H7 (cell line): ENCODE measurements at places on chromosomes 11 and 22. TPM values are rescaled to one million over a fixed set of nuclear protein-coding genes. Genes with fewer than 3 reads are reported as not detected.

Gene ZP1
- total RNA-seq: not detected in 2 replicates

Gene OR52I1
- 0.04 TPM in 1 of 2 replicates, not detected in the other for total RNA-seq

DNA sequence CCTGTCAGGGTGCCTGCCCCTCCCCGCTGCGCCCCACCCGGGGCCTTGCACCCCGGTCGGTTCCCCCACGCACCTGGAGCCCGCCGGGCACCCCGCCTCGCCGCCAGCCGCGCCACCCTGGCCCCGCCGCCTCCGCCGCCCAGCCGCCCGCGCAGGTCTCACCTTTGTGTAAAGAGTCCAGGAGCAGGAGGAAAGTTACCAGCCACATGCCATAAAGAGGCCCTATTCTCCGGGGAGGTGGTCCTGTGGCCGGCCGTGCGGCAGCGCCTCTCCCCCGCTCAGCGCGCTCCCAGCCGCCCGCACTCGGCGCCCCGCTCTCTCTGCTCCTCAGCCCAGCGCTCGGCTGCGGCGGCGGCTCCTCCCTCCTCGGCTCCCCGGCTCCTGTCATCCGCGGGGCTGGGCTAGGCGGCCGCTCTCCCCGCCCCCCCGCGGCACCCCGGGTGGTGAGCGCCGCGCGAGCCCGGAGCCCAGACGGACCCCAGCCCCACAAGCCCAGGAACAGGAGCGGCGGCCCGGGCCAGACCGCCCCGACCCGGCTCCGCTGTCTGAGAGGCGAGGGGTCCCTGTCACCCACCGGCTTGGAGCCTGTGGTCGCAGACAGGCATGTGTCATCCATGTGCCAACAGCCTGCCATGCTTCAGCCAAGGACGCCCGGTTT is at the start of gene DSCAML1:
TSS of gene DSCAML1 (minus strand) at position 345 of the 658 bp plus-strand sequence. CDS start at position 208, 137 bp downstream.
- peak; percentile 93 for DNase-seq

GRCh38 chr22:32569956-32570355 is 95.3 kb downstream of the FBXO7 start:
- no peak for DNase-seq

Gene MS4A15
- 0.10 TPM in 1 of 2 replicates, not detected in the other for total RNA-seq

GRCh38 chr11:74010306-74011300 is 1.7 kb upstream of the UCP3 start:
- peak; percentile 46 for DNase-seq

Gene OR8B4
- not detected in 2 replicates for total RNA-seq

Gene SPINDOC
- total RNA-seq: 106 and 107 TPM in 2 replicates

Gene NXPE1
- not detected in 2 replicates for total RNA-seq

DNA sequence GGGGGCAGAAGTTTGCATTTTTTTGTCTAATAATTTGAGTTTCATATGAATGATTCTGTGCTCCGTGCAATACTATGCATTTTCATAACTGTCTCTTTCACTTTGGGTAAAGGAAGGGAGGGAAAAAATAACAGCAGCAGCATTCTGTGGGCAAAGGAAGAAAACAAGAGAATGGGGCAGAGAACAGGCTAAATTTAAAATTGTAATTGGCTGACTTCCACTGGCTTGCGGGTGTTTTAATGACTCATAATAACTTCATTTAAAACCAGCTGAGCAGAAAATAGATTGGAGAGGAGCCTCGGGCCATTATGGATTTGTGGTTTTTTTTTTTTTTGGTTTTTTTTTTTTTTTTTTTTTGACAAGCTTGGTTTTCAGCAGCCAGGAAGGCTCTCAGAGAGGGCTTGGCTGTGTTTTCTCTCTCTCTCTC is 107.4 kb downstream of the ZBTB16 start:
- no peak for DNase-seq

Gene KCNJ1
- total RNA-seq: 0.07 TPM in 1 of 2 replicates, not detected in the other
